GM04504 (cell line): ENCODE measurements at places on chromosomes 12 and 14.

- DNase-seq: no peak
These were observed 41.0 kb upstream of the PTGR2 start for GRCh38 chr14:73810478-73811163.

- DNase-seq: no peak
These were observed 68.0 kb downstream of the NIN start for GRCh38 chr14:50762931-50763300.

DNA sequence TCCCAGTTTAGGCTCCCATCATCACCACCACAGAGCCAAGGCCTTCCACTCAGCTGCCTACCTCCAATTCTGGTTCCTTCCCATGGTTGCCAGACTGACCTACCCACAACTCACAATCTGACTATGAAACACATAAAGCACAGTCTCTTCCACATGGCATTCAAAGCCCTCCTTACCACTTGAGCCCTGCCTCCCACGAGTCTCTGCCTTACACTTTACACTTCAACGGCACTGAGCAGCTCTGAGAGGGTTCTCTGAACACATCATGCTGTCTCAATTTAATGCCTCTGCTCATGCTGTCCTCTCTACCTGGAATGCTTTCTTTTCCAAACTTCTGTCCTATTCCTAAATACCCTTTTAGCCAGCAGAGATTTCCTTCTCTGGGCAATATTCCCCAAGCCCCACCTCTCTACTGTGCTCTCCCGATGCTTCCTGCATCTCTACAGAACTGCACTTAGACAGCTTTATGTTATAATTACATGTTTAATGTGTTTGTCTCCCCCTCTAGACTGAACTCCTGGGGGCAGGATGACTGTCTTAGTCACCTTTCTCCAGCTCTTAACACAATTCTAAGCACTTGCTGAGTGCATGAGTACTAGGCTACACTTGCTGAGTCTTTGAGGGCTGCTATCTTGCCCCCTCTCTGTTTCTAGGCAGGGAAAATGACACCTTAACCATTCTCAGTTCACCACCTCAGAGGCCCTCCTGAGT, 23.5 kb downstream of the FMNL3 start:
- DNase-seq: no peak

- DNase-seq: no peak
These were observed 303 bp downstream of the PUS7L start for GRCh38 chr12:43758247-43758727.

DNA sequence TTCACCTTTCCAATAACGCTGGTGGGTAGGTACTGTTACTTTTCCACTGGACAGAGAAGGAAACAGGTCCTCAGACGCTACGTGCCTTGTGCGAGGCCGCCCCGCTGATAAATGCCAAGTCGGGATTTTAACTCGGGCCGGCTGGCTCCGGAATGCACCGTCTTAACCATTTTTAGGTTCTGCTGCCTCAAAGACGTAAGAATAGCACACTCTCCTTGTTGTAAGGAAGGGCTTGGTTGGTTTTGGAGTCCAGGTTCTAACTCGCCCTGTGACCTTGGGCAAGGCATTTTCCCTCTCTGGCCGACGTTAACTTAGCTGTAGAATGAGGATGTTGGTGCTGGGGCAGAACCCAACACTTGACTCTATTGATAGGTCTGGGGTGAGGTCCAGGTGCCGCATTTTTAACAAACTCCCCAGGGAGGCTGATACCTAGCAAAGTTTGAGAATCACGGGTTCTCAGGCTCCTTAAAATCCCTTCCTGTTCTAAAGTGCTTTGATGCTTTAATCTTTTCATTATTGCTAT, 814 bp downstream of the ANKRD13A start:
- DNase-seq: no peak

GRCh38 chr12:47750229-47750798, 8.4 kb downstream of the RAPGEF3 start:
- no peak for DNase-seq

DNA sequence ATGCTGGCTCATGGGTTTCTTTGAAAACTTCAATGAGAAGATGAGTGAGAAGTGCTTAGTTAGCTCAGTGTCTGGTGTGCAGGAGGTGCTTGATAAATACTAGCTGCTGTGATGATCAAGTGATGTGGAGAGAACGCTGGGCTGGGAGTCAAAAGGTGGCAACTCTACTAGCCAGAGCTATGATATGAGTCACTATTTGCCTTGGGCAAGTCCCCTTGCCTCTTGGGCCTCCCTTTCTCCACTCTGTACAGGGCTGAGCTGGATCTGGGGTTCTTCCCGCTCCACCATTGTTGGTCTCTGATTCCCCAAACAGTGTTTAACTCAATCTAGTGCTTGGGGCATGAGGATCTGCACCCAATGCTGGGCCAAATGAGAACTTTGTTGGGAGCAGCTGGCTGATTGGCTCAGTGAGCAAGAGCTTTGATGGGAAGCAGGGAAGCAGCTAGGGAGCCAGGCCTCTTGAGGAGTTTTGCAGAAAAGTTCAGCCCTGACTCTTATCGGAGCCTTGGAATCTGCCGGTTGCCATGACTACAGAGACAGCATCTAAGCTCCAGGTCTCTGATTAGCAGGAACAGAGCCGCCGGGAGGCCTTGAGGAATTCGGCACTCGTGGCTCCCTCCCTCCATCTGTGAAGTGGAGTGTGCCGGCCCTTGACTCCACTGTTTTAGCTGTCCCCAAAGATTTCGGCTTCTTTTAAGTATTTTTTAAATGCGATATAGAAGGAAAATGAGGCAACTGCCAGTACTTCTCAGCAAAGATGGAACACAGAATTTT, 82.1 kb upstream of the HSPB8 start:
- DNase-seq: no peak

DNA sequence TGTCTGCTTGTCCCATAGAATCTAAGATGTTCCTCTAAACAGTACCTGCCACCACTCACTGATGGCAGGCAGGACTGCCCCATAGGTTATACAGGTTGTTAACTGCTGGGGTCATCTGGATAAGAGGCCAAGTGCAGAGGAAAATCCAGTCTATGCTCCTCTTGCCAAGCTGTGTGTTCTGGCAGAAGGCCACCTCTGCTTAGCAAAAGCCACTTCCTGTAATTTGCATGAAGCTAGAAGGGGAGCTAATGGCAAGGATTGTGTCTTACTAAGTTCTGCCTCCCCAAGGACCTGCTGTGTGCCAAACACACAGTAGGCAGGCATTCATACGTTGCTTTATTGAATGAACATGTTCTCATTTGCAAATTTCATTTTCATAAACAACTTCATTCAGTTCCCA, 445.4 kb downstream of the BCL11B start:
- DNase-seq: no peak

DNA sequence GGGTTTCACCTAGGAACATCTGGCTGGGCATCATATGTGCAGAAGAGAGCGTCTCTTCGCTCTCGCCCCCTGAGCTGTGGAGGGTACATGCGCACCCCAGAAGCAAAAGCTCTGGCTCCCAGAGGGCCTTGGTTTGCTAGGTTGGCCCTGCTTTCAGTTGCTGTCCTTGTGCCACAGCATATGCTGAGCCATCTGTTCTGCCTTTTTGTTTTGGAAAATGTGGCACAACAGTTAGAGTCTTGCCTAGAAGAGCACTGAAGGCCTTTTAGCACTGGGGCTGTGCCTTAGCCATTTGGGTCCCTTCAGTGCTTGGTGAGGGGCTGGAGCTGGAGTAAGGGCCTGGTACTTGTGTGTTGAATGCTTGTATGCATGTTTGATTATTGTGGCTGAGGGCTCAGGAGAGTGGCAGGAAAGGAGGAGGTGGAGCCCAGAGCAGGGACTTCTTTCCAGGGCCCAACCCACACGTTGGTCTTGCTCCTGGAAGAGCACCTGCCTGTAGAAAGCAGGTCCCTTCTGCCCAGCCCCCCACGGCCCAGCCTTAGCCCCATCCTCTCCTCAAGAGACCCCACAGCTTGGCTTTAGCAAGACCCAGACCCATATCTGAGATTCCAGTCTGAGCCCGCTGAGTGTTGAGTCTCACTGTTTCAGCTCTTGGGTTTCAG, 113.7 kb downstream of the SLC25A47 start:
- DNase-seq: no peak

DNA sequence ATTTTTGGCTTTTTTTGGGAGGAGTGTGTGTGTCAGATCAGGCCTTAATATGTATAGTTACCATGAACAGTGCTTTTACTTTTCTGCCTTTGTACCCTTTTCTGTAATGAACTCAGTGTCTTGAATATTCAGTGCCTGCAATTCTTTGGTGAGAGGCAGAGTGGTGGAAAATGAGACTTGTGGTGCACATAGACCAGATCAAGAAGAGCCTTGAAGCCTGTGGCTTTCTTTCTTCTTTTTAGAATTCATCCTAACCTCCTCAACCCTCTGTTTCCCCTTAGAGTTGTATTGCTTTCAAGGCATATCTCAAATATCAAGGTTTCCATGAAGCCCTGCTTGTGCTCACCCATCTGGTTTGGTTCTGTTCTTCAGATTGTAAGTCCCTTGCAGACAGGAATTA, 2.6 kb downstream of the YLPM1 start:
- DNase-seq: no peak

DNA sequence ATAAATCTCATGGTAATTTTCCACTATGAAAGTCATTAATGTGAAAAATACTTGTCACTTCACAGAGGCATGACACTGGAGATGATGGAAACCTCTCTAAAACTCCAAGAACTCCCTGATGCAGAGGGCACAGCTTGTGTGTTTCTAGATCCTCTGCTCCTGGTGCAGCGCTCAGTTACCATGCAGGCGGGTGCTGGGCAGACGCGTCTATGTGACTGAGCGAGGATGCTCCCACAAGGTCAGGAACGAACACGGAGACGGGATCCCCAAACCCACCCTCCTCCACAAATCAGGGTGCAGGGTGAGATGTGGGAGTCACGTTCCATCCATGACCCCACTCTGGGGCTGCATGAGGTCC, 81.5 kb downstream of the CCDC88C start:
- DNase-seq: no peak

DNA sequence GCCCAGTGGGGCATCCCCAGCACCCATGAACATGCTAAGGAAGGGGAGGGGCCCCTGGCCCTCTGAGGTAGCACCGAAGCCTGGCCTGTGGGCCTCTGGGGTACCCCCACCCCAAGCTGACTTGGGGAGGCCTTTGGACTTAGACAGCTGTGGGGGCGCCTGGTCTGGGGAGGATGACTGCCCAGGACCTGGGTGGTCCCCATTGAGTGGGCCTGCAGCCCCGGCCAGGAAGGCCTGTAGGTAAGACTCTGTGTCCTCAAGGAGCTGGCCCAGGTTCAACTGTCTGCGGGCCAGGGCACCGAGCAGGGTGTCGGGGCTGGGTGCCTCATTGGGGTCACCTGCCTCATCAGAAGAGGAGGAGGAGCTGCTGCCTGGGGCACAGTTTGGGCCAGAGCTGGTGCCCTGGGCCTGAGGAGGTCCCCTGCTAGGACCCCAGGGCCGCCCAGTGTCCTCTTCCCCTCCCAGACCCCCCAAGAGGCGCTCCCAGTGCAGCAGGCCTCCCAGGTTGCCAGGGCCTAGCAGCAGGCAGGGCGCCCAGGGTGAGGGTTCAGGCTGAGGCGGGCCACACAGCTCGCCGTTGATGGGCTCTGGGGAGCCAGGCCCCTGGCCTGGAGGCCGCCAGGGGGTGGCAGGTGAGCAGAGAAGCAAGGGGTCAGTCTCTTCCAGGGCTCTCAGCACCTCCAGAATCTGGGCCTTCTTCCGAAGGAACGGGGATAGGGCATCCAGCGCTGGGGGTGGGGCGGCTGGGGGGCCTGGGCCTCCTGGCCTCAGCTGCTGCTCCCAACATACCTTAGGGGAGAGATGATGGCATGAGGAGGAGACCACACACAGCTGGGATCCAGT, 31.4 kb downstream of the NCKAP5L start:
- DNase-seq: no peak

GRCh38 chr14:59631237-59631636, 54.6 kb upstream of the CCDC175 start:
- DNase-seq: no peak

- DNase-seq: no peak
These were observed 178.0 kb upstream of the CAND1 start for GRCh38 chr12:67091204-67091603.

DNA sequence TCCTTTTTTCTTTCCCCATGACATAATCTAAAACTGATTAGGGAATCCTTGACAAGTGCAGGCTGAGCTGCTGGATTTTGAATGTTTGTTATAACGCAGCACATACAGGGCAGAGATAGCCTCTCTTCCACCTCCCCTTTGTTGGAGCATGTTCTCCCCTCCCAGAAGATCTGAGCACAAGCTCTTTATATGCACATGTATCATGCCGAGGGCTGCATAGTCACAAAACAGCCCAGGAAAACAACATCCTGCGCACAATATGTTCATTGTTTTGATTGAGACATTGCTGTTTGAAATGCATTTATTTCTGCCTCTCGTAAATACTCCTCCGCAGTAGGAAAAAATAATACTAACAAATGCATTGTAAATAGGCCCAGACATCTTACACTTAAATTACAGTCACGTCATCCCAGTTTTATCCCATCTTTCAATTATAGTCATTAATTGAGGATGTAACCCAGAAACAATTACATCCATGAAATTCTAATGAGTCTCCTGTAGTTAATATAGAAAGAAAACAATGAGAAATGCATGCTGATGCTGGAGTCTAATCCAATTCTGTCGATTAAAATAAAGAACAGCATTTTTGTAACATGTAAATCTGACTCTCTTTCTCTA, 401.8 kb downstream of the BTG1 start:
- no peak for DNase-seq

DNA sequence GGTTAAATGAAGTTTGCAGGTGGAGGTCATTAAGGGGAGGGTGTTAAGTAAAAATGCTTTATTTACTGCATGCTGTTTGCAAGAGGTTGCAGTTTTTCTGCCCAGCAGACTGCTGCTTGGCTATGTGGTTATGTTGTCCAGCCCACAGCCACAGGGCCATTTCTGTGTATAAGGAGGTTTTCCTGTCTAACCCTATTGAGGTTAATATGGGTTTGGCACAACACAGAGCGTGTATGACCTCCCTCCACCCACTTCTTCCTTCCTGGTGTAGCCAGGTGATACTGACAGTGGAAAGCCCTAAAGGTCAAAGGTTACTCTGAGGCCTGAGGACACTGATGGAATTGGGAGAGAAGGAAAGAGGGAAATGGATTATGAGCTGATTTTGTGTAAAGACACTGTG, 253.7 kb upstream of the PWP1 start:
- DNase-seq: no peak

GRCh38 chr12:68839183-68840147, 31.5 kb downstream of the MDM2 start:
- no peak for DNase-seq

GRCh38 chr14:75440733-75441477, 13.1 kb downstream of the JDP2 start:
- peak; percentile 75 for DNase-seq
